NCI-H82 (cell line): ENCODE measurements at places on chromosomes 3 and 15.

- DNase-seq: peak; percentile 34
Measured at GRCh38 chr3:119608405-119609000, 10.8 kb downstream of the PLA1A start.

DNA sequence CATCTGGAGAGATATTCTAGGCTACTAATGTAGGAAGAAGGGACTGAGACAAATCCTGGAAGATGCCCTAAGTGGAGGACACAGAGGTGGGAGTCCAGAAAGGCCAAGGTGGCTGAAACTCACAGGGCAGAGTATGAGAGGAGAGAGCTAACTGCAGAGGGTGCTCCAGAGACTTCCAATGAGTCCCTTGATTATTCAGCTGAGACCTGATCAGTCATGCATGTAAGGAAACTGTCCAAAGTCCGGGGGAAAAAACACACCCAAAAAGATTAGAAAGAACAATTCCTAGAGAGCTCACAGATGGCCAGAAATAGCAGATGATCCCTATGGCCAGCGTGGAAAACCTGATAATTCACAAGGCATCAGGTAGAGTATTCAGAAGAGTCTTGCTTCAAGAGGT, 18.7 kb upstream of the FOXP1 start:
- no peak for DNase-seq

DNA sequence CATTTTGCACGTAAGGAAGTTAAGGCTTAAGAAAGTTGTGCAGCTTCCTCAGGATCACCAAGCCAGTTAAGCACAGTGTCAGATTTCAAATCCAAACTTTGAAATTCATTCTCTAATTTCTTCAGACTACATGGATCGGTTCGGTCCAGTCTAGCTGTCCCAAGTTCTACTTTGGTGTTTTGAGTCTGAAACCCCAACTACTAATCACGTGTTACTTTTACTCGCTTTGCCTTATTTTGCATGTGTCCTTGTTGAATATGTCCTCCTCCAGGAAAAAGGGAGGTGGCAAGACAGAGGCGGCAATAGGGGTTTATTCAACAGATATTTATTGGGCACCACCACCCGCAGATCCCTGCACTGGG, 522 bp upstream of the GXYLT2 start:
- DNase-seq: no peak

- DNase-seq: no peak
Measured at GRCh38 chr15:62833646-62834045, 208.9 kb upstream of the TPM1 start.

DNA sequence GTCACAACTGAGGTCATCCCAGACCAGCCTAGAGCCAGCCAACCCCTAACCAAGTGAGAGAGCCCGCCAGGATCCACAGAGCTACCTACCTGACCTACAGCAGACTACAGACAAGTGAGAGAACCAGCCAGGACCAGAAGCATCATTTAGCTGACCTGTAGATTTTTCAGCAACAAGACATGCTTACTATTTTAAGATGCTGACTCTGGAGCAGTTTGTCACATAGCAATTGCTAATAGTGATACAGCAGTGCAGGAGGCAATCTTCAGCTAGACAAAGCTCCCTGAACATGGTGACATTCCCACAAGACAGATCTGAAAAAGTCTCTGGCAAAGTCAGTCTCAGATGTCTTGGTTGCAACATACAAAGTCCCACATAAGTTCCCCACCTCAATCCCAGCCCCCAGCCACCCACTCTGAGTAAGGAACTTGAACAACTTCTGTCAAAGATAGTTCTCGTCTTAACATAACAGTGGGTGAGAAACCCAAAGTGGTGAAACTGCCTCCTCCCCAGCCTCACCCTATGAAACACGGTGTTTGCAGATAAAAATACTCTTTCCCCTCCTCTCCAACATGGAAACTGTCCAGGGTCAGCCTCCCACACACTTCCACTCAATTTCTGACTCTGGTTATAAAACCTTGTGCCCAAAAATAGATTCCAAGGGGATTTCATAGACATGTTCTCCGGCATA, 120.3 kb upstream of the SLC6A11 start:
- DNase-seq: no peak

GRCh38 chr15:74802862-74803447, 9.7 kb upstream of the LMAN1L start:
- no peak for DNase-seq

- DNase-seq: no peak
Measured at GRCh38 chr15:35671981-35672380, 126.0 kb upstream of the DPH6 start.

DNA sequence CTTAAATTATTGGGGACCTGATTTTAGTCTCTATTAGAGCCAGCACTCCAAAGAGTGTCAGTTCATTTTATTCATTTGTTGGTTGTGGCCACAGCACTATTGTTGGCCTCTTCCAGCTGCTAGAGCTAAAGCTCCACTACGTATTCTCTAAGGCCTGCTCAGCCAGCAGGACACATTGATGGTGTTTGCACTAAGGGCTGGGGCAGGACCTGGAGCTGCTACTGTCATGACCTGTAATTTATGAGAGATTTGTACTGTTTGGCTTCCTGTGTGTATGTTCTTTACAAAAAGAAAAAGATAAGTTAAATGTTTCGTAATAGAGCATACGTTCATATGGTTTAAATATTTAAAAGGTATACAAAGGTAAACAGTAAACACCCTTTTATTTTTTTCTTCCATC, 8.1 kb downstream of the GFM1 start:
- DNase-seq: no peak

- DNase-seq: no peak
Measured at GRCh38 chr3:84066915-84067314, 891.9 kb upstream of the CADM2 start.

DNA sequence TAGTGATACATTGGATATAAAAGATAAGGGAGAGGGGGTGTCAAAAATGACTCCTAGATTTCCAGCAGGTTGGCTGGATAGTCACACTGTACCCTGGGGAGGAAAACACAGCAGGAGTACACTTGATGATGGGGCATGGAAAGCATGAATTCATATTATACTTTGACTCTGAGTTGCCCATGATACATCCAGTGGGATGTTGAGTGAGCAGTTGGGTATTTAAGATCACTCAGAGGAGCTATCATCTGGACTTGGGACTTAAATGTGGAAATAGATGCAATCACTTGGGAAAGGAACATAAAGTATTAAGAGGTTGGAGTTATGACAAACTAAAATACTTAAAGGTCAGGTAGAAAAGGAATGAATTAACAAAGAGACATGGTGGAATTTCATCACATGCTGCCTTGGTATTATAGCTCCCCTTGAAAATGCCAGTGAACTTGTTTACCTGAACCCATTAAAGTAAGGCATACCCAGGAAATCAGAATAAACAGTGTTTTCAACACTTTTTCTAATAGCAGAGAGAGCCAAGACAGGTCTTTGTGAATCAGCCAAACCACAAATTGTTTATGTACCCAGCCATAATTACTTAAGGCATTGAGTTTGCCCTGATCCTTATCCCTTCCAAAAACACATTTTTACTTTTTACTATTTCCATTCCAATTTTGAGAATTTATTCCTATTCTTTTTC, 49.9 kb upstream of the ABI3BP start:
- DNase-seq: no peak

DNA sequence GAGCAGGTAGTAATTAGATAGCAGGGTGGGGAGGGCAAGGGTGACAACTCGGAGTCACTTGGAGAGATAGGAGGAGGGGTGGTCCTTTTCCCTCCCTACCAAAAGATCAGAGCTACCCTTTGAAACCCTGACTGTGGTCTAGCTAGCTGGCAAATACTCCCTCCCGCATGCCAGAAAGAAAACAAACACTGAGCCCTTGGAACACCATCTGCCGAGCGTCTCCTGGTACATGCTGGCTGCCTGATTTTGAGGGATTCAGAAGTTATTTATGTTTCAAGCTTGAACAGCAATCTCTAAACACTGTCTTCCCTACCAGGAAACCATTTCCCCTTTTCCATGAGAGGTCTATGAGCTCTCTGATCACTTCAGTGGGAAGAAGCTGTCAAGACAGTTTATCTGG, 291.6 kb upstream of the CFAP20DC start:
- DNase-seq: peak; percentile 14

DNA sequence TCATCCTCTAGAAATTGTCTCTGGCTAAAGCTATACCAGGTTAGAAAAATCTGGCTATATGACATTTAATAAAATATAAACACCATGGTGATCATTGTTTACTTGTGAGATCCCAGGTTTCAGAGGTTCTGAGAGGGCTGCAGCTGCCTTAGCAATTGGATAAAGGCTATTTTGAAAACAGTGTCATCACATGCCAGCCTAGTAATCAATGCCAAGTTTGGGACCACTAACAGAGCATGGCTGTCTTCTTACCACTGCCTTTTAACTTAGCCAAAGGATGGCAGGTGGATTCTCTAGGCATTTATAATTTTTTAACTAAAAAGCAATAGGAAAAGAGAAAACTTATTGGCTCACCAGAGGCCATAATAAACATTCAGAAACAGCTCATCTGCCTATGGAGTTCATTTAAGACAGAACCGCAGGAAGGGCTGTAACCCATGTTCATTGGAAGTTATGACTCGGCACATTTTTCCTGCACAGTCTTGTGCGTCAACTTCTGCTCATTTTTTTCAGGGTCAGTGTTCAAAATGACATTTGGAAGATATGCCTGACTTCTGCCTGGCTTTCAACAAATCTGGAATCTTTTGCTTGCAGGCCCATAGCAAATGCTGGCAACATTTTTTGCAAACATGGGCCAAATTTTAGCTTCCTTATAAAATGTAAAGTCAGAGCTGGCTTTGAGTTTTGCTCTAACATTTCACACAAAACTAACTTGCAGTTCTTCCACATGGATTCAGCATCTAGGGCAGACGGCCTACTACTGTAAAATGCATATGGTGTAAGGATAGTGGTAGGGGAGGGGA, 476.0 kb upstream of the TBL1XR1 start:
- no peak for DNase-seq

DNA sequence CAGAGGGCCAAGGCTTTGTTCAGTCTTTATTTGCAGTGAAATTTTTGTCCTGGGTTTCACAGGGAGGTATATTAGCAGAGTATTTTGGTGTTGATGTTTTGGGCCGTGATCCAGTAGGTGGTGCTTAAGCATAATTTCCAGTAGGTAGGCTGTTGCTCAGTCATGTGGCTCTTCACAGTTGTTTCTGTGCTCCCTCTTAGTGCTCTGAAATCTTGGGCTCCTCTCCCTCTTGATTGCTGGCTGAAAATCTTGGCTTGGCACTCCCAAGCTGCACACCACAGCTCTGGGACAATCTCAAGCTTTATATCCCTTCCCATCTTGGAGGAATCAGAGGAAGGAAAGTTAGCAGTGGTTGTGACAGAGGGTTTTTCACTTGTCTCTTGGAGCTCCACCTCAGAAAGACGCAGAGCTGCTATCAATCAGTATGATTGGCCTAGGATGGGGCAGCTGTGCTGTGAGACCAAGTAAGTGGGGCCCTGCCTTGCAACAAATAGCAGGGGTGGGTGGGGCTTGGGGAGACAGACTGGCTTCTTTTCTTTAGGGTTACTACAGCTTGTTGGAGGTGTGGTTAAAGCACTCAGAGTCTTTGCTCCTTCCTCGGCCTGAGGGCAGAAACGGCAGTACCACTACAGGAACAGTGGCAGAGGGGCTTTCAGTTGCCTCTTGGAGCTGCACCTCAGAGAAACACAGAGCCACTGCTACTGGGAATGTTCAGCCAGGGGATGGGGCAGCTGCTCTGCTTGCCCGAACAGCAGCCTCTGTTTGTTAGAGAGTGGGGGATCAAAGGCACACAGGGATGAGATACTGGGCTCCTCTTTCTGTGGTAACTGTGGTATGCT, 627.0 kb downstream of the SI start:
- DNase-seq: no peak

- peak; percentile 55 for DNase-seq
Measured at GRCh38 chr15:54618120-54618519, 578.6 kb downstream of the RSL24D1 start.

DNA sequence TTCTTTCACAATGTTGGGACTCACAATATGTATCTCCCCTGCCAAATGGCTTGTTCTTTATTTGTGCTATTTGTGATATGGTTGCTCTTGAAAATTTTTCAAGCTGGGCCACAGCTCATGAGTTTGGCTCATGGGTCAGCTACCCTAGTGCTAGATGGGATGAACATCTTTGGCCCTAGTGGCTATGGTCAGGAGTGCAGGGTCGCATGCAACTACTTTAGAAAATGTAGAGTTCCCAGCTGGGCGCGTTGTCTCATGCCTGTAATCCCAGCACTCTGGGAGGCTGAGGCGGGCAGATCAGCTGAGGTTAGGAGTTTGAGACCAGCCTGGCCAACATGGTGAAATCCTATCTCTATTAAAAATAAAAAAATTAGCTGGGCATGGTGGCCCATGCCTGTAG, 55.8 kb downstream of the POLR2M start:
- peak; percentile 5 for DNase-seq

DNA sequence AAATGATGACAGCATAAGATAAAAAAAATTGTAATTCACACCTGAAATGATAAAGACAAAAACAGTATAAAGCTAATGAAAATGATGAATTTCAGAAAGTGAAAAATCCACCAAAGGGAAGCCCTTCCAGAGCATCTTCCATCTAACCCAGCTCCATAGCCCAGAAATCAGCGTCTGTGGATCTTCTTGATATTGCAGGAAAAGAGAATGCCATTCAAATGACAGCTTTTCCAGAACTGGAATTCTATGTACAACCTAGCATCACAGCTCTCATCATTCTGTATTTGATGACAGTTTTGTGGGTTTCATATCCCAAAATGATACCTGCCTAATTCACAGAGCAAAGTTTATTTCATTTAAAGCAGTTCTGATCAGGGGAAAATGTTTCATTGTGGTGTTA, 267.3 kb downstream of the FHIT start:
- peak; percentile 0 for DNase-seq

DNA sequence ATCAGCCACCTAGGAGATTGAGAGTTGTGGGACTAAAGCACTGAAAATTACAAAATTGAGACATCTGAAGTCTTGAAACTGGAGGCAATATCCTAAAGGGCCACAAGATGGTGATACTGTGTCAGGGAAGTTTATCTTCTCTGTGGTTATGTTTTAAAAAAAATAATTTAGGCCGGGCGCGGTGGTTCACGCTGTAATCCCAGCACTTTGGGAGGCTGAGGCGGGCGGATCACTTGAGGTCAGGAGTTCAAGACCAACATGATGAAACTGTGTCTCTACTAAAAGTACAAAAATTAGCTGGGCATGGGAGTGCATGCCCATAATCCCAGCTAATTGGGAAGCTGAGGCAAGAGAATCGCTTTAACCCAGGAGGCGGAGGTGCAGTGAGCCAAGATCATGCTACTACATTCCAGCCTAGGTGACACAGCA, 17.9 kb upstream of the NIT2 start:
- DNase-seq: peak; percentile 72
